ENCODE measurements at places on chromosomes 3 and 15.

- no peak for DNase-seq
Observed at GRCh38 chr3:162992741-162993140, 1496.1 kb downstream of the OTOL1 start.

GRCh38 chr3:78905700-78906099, 862.1 kb downstream of the ROBO1 start:
- DNase-seq: no peak

DNA sequence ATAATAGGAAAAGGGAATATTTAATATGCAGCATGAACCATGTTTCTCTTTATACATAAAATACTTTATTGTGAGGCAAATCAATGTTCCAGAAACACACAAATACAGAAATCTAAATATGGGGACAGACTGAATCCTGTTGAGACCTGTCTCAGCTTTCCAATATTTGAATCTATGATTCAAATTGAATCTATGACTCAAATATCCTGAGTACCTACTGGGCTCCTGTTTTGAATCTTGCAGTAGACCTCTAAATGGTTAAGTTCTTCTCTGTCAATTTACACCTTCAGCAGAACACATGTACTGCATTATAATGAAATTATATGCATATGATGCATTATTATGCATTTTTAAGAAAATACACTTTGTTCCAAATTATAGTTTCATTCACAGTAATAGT, 143.2 kb upstream of the PLXND1 start:
- no peak for DNase-seq

GRCh38 chr15:78880242-78880533, 7.5 kb downstream of the MORF4L1 start:
- no peak for DNase-seq

DNA sequence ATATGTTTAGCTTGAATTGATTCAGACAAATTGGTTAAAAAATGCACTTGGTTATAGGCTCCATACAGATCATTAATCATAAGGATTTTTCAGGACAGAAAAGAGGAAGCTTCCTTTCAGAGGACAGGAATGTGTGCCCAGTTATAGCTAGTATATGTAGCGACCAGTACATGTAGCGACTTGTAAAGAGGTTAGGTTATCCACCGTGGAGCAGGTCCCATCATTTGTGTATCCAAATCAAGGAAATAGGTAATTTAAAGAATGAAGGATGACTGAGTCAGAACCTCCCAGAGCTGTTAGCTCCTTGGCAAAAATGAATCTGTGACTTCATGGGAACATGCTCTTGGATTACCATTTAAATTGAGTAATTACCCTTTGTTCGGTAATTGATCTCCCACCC, 15.8 kb upstream of the P2RY12 start:
- DNase-seq: no peak
